AML-193 (cell line): ENCODE measurements at places on chromosomes 16 and 17.

- DNase-seq = no peak
Measured at GRCh38 chr17:50100480-50100883, 5.3 kb downstream of the PDK2 start.

DNA sequence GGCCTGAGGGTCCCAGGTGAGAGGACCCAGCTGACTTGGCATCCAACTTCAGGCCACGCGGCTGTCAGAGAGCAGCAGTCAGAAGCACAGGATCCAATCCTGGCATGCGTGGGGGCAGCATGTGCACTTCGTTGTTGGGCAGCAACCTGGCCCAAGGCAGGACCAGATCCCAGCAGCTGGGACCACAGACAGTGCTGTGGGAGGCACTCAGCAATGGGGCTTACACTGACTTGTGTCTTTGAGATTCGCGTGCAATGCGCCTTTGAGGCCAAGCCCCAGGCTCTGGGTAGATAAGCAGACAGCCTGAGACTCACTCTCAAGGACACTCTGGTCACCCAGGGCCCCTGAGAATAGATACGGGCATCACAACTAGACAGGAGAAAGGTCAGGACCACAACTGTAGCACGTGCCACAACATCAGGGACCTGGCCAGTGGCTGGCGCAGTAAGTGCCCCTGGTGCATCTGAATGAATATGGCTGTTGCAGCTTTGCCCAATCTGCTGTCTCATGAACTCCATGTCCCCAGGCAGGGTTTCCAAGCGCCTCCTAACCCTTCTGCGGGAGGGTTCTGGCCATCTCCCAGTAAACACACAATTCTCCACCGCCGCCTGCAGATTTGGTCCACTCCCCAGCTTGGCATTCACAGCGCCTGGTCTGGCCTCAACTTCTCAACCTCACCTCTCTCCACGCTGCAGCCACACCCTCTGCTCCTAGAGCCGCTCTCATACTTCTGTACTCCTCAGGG, 3.2 kb downstream of the PAM16 start:
- no peak for DNase-seq

GRCh38 chr17:5592382-5592781, 8.1 kb upstream of the NLRP1 start:
- peak; percentile 0 for DNase-seq

- DNase-seq = no peak
Measured at GRCh38 chr16:85861095-85861825, 37.7 kb upstream of the IRF8 start.

- no peak for DNase-seq
Measured at GRCh38 chr16:64196444-64196843, 925.4 kb downstream of the CDH11 start.

DNA sequence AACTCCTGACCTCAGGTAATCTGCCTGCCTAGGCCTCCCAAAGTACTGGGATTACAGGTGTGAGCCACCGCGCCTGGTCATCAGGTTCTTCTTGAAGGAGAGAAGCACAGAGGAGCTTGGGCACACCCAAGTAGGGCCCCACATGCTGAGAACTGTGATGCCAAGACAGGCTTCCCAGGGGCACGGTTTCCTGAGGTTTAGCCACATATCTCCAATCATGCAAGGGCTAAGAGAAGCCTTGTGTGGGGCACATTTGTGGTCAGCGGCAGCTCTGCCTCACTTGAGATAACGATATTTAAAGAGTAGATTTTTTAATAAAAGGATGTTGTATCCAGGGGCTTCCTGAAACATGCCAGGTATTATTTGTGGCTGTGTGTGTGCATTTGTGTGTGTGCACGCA, 46.9 kb downstream of the CUEDC1 start:
- no peak for DNase-seq

GRCh38 chr16:6947291-6947690, 385.4 kb upstream of the RBFOX1 start:
- DNase-seq = no peak

GRCh38 chr16:50602531-50603205, 54.5 kb downstream of the NKD1 start:
- no peak for DNase-seq

GRCh38 chr16:21101631-21102420, 48.8 kb downstream of the DNAH3 start:
- DNase-seq = peak; percentile 10

DNA sequence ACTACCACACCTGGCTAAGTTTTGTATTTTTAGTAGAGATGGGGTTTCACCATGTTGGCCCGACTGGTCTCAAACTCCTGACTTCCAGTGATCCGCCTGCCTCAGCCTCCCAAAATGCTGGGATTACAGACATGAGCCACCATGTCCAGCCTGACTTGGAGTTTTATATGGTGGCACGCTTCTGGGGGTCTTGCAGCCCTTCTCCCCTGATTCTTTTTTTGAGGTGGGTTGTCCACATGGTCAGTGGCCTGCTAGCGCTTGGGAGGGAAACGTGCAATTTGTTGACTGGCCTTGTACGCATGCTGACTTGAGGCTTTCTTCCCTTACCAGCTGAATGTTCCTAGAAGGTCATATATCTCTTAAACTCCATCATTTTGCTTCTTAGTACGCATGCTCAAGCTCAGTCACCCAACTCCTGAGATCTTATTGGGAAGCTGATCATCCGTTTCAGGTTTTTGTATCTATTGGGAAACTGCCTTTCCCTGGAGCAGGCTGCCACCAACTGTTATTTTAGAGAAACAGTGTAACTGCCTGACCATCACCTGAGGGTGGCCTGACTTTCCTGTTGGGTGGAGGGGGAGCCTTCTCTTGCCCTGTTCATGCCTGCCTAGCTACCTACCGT, 13.7 kb upstream of the LDHD start:
- DNase-seq = no peak

DNA sequence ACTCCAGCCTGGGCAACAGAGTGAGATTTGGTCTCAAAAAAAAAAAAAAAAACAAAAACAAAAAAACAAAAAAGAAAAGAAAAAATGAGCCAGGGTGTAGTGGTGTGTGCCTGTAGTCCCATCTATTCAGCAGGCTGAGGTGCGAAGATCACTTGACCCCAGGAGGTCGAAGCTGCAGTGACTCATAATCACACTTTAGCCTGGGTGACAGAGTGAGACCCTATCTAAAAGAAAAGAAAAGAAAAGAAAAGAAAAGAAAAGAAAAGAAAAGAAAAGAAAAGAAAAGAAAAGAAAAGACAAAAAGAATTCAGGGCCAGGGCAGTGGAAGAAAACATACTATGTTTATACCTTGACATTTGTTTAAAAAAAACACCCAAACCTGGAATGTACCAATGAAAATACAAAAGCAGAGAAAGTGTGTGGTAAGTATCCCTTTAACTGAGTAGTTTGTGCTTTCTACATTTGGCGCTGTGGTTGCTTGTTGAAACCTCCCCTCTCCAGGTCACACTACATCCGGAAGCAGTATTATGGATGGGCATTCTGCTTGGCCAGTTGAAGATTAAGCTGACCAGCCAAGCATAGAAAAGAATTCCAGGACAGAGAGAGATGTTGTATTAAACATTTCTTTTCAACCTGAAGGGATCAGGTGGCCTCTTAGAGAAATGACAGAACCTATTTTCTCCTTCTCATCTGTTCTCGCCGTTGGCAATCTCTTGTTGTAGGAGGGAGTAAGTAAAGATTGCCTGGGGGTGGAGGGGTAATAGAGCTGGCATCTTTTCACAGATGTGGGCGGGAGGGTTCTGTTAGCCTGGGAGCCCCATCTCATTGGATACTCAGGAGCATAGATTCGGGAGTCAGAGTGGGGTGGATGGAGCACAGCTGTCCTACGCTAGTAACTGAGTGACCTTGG, 12.1 kb upstream of the PRKCB start:
- DNase-seq = no peak

- no peak for DNase-seq
Measured at GRCh38 chr16:71339236-71340171, 19.0 kb upstream of the CALB2 start.

DNA sequence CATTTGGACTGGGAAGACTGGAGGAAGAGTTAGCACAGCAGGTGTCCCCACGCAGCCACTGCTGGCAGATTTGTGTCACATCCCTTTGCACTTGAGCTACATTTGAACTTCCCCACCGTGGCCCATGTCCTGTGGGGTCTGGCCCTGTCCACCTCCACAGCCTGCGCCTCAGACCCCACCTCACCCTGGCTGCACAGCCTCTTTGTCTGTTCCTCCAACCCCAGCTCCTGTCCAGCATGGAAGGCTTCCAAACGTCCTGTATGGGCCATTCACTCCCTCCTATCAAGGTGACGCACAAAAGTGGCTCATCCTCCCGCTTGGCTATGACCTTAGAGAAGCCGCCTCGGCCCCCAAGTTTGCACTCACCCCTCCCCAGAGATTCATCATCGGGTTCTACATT, 200.6 kb downstream of the FOXL1 start:
- no peak for DNase-seq

- DNase-seq = no peak
Measured at GRCh38 chr17:66976781-66977201, 12.3 kb downstream of the CACNG4 start.

DNA sequence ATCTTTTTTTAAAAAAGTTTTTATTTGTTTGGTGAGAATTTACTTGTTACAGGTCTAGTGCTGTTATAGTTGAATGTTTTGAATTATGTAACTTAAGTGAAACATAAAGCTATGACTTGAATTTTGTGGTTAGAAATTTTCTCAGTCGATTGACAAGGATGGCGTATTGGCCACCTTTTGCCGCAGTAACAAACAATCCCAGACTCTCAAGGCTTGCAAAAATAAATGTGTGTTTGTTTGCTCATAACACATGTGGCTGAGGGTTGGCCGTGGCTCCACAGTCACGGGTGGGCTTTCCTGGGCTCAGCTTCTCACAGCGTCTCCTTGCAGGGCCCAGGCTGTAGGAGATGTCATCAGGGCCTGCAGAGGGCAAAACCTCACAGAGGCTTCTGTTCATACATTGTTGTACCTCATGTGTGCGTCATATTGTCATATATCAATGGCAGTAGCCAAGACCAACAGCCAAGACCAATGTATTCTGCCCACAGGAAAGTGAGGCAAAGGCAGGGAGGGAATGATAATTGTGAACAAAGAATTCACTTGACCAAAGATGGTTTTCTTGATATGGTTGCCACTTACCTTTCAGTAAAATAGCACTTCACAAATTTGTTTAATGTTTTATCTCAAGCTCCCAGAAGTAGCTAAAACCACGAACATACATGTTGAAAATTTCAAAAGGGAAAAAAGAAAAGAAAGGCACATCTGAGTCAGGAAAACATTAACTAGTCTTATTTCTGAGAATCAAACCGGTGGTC, 93.5 kb downstream of the WWOX start:
- no peak for DNase-seq

DNA sequence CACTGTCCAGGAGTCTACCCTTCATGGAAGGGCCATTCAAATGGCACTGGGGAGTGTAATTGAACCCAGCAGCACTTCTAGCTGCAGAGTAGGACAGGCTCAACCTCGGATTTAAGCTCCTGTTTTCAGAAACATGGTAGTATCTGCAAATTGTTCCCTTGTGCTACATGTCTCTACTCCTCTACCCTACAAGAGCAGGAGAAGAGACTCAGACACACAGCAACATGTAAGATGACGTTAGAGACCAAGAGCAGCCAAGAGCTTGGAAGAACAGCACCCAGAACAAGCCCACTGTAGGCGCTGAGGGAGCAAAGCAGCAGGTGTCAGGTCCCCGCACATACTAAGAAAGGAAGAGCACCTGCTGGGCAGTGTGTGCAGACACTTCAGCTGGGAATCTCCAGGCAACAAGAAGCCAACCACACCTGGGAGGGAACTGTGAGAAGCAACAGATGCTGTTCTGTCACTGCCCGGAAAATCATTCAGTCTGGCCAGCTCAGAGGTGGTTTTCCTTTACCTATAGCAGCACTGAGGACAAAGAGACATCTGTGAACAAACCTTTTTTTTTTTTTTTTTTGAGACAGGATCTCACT, 35.6 kb upstream of the MNT start:
- DNase-seq = no peak

DNA sequence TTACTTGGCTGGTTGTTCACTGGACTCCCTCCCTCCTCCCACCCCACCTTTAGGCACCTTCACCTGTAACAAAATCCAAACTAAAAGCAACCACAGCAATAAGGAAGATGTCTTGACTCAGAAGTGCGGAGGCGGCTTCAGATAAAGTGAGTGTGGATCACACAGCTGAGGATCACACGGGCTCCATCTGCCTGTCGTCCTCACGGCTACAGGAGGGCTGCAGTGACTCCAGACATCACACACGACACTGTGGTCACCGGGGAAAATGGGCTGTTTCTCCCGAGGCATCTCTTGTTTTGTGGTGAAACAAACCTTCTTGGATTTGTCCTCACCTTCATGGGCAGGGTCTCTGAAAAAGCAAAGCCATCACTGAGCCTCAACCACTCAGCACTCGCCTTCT, 7.9 kb upstream of the ACSF3 start:
- no peak for DNase-seq

DNA sequence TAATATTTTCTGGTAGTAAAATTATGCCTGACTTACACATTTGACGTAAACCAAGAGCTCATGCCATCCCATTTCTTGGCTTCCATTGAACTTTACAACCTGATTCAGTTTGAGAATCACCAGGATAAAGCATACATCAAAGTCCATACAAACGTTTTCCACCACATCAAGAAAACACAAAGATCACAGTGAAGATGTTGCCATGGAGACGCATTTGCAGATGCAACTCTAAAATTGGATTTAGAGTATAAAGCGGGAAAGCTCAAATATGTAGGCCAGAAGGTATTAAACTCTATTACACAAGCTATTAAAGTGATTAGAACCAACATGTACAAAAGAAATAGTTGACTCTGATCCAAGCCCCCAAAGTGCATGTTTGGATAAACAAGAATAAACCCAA, 10.4 kb downstream of the C16orf46 start:
- no peak for DNase-seq

DNA sequence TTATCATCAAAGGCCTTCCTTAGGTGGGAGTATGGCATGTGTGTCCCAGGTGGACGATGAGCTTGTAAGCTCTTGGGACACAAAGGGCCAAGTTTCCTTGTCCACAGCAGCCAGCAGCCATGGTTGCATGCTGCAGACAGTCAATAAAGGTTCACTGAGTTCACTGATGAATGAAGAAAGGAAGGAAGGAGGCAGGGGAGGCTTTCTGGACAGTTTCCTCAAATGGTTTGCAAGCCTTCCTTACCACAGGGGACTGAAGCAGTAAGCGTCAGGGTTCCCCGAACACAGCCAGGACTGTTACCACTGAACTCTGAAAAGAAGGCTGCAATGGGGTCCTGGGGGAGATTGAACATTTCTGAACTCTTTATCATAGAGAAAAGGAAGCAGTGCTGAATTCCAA, 111.1 kb downstream of the GAS7 start:
- peak; percentile 50 for DNase-seq

- DNase-seq = no peak
Measured at GRCh38 chr17:74981318-74981978, 6.0 kb upstream of the CDR2L start.

- no peak for DNase-seq
Measured at GRCh38 chr16:85998868-85999729, 100.1 kb downstream of the IRF8 start.

DNA sequence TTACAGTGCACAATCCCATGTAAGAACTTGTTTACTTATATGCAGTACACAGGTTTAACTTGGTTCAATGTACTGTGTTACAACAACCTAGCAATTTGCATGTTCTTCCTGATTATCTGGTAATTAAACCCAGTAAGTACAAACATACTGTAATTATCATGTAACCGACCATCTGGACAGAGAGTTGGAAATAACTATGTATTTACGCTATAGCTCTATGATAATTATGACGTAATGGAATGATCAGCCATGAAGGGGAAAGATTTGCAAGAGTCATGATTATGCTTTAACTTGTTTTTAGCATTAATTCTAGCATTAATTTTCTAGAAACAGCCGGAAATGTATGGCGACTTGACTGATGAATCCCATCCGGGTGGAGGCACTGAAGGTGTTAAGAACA, 74.8 kb upstream of the SALL1 start:
- DNase-seq = no peak

- DNase-seq = no peak
Measured at GRCh38 chr17:37386462-37386861, 10.7 kb downstream of the C17orf78 start.
